ENCODE measurements at places on chromosomes 16 and 17.

- no peak for DNase-seq
Observed at GRCh38 chr16:57213462-57213861, 27.3 kb downstream of the RSPRY1 start.

- no peak for DNase-seq
Observed at GRCh38 chr16:14321542-14321941, 250.4 kb downstream of the MRTFB start.

- no peak for DNase-seq
Observed at GRCh38 chr16:84673203-84673535, 24.9 kb downstream of the KLHL36 start.

DNA sequence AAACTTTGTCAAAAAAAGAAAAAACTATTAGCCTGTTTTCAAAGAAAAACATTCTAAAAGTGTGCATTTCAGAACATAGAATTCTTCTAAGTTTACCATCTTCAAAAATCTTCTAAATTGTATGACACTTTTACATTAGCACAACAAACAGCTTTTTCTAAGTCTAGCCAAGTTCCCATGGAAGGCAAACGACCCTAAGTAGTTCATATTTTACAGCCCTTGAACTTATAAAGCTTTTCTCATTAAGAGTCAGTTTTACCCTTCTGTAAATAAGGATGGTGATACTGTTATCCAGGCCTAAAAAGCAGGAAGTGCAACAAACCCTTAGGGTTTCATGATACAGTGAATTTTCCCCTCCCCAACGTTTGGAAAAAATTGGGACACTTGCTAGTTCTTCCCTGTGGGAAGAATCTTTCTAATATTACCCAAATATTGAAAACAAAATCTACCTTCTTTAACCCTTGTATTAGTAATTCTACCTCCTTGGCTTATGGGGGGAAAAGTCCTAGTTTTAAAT, 4.0 kb upstream of the ARL6IP1 start:
- no peak for DNase-seq
